ELF-1 (cell line): ENCODE measurements at places on chromosomes 5 and 9.

DNA sequence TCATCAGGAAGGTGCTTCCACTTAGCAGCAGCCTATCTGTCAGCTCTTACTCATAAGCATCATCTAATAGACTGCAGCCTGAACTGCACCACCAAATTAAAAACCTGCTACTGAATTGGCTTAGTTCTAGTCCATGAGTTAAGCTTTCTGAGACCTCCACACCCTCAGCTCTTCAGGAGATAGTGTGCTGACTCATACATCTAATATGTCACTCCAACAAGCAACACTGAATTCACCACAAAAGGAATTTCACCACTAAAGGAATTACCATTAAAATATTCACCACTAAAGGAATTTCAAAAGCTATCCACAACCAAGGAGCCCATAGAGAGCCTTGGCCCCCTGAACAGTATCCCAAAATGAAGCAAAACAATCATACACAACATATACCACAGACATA lies 418.5 kb upstream of the RORB start:
- DNase-seq: peak; percentile 6

DNA sequence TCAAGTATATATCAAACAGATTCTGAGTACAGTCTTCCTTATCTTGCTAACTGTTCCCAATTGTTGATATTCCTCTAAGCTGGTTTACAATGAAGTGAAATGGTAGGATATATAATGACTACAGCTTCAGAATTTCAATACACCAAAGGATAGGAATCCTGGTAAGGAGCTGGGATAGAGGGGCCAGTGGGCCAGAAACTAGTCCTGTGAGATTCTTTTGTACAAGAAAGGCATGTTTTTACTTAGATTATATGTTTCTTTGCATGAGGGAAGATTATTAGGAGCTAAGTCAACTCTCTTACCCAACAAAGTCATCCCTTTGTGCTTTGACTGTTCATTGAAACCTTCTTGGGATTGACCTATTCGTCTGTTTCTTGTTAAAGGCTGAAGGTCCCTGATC lies 435.7 kb downstream of the PLK2 start:
- DNase-seq: no peak

DNA sequence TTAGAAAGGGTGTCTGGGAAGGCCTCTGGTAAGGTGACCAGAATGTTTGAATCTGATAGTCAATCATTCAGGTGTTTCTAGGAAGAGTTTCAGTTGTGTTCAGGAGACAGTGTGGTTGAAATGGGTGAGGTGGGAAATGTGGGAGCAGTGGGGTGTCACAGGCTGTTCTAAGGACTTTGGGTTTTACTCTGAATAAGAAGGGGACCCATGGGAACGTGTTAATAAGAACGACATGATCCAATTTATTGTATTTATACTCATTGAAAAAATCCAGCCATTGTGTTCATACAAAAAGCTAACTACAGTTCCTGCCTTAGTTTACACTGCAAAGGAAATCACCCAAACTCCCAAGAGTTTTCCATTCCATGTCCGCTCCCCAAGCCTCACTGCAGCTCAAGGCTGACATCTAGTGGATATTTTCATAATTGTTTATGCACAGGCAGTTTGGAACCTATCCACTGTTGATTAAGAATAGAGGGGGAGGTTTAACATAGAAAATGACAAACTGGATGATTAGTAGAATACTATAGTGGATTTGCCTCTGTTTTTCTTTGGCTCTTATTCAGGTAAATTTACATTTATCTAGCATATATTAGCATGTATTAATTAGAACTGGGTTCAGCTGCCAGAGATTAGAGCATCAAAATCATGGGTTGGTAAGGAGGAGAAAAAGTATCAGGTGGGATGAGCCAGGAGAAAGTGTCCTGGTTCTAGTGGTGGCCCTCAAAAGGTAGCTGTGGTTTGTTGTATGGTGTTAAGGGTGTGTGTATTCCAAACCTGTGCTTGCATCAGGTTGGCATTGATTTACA lies 17.7 kb downstream of the CAVIN4 start:
- DNase-seq: peak; percentile 61

- no peak for DNase-seq
Observed at GRCh38 chr5:1331861-1332405, 13.0 kb downstream of the CLPTM1L start.

DNA sequence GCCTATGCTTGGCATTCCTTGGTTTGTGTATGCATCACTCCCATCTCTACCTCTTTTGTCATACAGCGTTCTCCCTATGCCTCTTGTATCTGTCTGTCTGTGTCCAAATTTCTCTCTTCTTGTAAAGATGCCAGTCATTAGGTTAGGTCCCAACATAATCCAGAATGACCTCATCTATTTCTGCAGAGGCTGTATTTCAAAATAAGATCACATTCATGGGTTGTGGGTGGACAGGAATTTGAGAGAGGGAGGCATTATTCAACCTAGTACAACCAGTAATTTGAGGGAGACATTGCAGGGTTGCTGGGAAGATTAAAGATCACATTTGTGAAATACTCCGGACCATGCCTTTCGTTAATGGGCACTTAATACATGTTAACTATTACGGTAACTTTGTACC lies 155.0 kb downstream of the MAN2A1 start:
- DNase-seq: no peak

- DNase-seq: no peak
Observed at GRCh38 chr9:132161743-132162184, at the start of gene NTNG2. NTNG2 (plus strand) TSS chr9:132162058; CDS start chr9:132166832, 4,774 bp downstream.

DNA sequence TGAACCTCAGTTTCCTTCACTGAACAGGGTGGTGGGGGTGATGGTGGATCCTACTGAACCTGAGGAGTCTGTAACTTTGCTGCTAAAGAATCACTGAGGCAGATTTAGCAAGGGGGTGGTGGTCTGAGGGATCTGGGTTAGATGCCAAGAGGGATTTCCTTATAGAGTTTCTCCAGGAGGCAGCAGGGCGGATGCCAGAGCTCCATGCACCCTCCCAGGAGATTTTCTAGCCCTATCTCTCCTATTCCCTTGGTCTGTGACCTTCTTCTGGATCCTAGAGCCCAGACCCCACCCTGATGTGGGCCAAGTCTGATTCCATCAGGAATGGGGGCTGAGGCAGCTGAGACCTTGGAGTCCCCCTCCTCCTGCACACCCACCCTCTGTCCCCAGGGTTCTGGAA lies 6.0 kb downstream of the PTGS1 start:
- DNase-seq: no peak

DNA sequence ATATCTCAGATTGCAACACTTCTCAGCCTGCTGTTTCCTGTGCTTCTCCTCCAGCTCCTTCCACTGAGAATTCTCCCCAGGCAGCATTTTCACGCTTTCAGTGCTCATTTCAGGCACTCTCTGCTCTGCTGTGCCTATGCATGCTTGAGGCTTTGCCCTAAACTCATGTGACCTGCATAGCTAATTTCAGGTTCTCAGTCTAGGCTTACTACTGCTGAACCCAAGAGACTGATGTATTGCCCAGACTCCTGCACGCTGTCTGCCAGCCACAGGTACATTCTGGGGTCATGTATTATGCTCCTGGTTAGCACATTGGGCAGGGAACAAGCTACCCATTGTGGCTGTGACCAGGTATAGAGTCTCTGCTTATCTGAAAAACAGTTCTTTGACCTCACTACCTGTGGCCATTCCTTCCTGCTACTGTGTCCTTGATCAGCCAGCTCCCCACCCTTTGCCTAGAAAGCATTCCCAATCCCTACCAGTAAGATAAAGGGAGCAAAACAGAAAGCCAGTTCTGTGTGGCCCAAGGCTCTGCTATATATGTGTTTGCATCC lies 34.7 kb downstream of the PIP5K1B start:
- no peak for DNase-seq

DNA sequence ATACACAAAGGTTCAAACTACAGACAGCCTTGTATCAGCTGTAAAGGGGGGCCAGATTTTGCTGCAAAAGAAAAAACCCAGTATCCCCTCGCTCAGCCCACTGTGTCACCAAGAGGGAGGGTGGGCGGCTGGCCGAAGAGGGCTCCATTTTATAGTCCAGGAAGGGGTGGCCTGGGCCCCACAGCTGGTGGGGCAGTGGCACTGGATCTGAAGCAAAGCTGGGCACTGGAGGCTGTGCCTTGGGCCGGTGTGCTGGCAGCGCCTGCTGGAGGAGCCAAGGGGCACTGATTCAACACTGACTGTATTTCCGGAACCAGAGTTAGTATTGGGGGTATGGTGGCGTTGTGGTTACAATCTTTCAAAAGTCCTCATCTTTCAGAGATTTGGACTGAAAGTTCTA lies 9.1 kb downstream of the BRD3 start:
- DNase-seq: no peak

DNA sequence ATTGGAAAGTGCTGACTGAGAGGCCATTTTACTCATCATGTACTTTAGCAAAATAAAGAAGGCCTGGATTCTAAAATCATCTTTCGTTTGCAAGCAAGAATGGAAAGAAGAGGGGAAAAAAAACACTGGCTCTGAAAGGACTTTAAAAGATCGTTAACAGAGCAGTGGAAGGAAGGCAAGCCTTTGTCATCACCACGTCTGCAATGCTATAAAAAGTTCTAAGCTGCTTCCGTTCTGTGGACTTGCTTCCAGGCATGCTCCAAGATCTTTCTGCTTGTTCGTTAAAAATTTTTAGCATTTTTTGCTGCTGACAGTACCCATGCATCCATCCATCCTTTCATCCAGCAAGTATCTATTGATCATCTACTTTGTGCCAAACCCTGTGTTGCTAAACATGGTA lies 226.5 kb downstream of the GABBR2 start:
- DNase-seq: no peak

GRCh38 chr9:100167915-100168654 lies 69.0 kb downstream of the INVS start:
- DNase-seq: no peak

DNA sequence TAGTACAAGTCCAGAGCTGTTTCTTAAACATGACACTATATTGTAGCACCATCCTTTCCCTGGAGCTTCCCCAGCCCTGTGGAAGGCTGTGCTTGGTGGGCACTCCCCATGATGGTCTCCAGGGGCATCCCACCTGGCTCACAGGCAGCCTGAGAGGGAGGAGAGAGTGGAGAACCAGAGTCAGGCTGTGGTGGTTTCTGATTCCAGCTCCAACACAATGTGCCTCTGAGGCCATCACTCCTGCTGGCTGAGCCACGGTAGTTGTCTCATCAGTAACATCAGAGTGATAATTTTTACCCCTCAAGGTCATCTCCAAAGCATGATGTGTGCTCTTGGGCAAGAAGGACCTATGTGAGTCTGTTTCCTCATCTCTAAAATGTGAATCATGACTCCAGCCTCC lies 398.0 kb downstream of the CDK5RAP2 start:
- no peak for DNase-seq

DNA sequence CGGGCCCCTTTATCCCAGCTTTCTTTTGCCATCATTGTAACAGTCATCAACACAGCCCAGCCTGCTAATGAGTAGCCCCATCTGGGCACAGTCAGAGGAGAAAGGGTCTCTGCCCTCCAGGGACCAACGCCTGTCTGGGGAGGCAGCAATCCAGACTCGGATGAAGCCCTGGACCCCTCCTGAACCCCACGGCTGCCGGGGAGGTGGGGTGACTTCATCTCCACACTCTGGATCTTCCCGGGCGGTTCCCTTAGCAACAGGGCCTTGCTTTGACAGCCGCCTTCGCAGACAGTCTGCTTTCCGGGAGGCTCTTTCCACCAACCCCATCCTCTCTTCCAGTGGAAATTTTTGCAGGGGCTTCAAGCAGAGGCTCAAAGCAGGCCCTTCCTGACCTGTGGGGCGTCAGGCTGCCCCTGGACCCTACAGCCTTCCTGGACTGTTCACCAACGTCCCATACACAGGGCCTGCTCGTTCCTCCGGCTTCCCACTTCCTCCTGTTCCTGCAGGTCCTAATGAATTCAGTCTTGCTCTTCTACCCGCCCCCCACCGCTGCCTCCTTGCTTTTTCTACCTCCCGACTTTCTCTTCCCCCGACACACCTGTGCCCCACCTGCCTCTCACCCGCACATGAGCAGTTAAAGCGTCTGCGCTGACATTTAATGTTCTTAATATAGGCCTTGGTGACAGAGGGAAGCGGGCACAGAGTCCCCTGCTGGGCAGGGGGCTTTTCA lies 161.7 kb upstream of the MVB12B start:
- DNase-seq: no peak
